ENCODE measurements at places on chromosomes 7 and 10. TPM values are rescaled to one million over a fixed set of nuclear protein-coding genes. Genes with fewer than 3 reads are reported as not detected.

The HHEX gene
- total RNA-seq, result 4.4 TPM

The AMPH gene
- 3.9 TPM for total RNA-seq

GRCh38 chr7:110988890-110989501, 101.9 kb upstream of the LRRN3 start:
- peak; percentile 6 for DNase-seq

DNA sequence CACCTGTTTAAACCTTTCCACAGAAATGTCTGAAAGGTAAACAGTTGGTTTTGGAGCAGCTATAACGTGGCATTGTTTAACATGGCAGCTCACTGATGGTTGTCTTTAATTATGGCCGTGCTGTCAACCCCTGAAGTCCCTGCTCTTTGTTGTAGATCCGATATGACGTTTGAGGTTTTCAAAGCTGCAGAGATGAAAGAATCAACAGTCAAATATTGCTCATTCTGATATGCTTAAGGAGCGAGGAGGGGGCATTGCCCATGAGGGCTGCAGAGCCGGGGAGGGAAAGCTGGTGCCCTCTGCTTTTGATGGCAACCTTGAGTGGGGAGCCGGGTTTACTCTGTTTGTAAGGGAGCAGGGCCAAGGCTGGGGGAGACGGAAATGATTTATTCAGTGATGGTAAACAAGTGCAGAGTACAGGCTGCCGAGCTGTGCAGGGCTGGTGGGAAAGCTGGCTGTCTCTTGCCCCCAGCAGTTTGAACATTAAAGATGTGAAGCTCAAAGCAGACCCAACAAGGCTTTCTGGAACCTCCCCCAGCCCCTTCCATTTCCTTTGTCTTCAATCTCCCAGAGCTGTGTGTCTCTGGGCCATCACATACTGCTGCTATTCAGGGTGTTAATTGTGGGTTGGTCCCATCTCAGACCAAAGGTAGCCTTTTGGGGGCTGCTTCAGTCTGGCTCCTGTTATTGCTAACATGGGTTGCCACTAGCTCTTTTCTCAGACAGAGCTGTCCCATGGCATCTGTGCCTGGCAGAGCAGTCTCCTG, 345.5 kb downstream of the LRMDA start:
- no peak for DNase-seq

The VWA2 gene
- total RNA-seq, result not detected

- DNase-seq, result peak; percentile 93
Observed at GRCh38 chr10:79178614-79179163, 109.9 kb downstream of the ZMIZ1 start.

- no peak for DNase-seq
Observed at GRCh38 chr7:138125119-138125518, 48.9 kb downstream of the AKR1D1 start.

GRCh38 chr10:59995862-59996261, 89.5 kb upstream of the CCDC6 start:
- DNase-seq, result no peak

The LIPN gene
- not detected for total RNA-seq

The SORBS1 gene
- 0.18 TPM for total RNA-seq

The C10orf53 gene
- total RNA-seq, result not detected

The TMEM176A gene
- not detected for total RNA-seq

The EBF3 gene
- total RNA-seq, result 0.36 TPM

GRCh38 chr10:29828956-29829355, 194.2 kb upstream of the SVIL start:
- no peak for DNase-seq

The FRMPD2 gene
- total RNA-seq, result not detected

DNA sequence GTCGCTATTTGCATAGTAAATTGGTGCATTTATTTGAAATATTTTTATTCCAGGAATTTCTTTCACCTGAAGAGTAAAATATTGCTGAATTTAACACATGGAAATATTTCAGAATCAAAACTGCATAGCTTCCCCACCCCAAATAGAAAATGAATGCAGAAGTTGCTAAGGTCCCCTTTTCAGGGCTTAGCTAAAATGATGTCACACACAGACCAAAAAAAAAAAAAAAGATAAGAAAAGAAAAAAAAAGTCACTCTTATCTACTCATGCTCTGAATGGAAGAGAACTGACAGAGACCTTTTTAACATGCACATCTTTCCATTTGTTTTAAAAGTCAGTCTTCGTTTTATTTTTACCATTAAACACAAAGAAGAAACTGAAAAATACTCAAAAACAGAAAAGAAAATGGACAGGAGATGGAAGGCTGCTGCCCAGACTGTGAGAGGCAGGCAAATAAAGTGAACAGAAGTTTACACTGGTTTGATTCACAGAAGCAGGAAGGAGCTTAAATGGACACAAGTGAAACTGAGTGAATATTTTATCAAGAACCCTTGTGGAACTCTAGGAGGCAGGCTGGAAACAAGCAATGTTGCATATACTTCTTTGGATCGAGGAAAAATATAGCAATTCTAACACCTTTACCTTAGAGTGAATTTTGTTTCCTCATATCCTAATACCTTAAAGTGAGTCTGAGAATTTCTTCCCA, 32.0 kb downstream of the PSMC2 start:
- no peak for DNase-seq

DNA sequence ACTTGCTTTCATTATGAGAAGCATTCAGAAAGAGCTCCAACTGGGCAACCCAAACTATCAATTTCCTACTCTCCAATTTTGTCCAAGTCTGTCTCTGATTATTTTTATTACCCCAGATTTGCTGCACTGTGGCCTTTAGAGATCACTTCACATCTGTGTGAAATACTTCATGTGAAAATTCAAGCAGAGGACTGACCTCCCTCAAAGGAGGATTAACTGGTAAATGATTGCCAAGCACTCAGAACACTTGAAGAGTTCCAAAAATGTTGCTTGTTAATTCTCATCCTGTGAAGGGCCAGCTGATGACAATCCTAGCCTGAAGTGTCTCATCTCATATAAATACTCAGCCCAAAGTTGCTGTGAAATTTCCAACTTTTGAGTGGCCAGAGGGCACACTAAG, 182.8 kb upstream of the DGKB start:
- DNase-seq, result no peak

DNA sequence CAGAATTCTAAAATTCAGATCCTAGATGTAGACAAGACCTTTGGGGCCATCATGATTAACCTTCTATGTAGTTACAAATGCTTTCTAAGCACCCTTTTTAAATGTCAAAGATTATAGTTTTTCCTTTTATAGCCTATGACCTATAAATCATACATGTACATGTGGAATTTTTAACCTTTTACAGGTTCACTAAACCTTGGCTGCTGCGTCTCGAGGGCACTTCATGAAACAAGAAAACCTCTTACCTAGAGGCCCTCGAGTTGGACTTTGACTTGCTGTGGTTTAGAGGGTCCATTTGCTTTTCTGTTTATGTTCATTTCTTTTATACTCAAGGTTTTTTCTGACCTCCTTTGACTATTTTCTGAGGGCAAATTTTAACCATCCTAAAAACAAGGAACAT, 302.2 kb downstream of the CSTF2T start:
- no peak for DNase-seq

The DNAJB12 gene
- total RNA-seq, result 18.3 TPM

GRCh38 chr7:52863652-52864051, 171.8 kb upstream of the POM121L12 start:
- DNase-seq, result no peak

The CNPY1 gene
- total RNA-seq, result not detected

- DNase-seq, result peak; percentile 94
Observed at GRCh38 chr7:141158561-141158960, 84.7 kb downstream of the TMEM178B start.

GRCh38 chr10:128902031-128902710, 564.9 kb upstream of the MGMT start:
- no peak for DNase-seq

DNA sequence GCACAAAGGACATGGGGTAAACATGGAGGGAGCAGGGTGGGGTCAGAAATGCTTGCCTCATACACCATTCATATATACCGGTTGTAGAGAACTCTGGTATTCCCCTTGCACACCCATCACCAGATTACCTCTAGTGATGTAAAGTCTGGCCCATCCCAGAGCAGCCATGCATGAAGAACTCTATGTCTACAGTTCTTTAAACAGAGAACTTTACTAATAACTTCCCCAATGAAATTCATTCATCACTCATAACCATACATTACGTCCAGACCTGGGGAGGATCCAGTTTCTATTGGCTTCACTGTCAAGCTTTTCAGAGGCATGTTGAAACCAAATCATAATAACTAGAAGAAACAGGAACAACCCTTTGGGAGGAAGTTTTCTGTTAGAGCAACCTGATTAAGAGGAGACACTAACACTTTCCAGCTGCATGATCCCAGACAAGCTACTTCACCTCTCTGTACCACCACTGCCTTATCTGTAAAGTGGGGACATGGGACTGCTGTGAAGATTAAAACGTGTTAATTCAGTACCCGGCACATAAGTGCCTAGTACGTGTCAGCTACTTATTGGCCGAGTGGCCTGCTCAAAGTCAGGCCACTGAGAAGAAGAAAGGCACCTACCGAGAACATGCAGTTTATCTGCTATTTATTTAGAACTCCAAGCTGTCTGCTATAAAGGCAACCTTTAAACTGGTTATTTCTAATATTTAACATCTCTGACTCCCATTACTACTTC, 59.7 kb downstream of the IGF2BP3 start:
- no peak for DNase-seq

DNA sequence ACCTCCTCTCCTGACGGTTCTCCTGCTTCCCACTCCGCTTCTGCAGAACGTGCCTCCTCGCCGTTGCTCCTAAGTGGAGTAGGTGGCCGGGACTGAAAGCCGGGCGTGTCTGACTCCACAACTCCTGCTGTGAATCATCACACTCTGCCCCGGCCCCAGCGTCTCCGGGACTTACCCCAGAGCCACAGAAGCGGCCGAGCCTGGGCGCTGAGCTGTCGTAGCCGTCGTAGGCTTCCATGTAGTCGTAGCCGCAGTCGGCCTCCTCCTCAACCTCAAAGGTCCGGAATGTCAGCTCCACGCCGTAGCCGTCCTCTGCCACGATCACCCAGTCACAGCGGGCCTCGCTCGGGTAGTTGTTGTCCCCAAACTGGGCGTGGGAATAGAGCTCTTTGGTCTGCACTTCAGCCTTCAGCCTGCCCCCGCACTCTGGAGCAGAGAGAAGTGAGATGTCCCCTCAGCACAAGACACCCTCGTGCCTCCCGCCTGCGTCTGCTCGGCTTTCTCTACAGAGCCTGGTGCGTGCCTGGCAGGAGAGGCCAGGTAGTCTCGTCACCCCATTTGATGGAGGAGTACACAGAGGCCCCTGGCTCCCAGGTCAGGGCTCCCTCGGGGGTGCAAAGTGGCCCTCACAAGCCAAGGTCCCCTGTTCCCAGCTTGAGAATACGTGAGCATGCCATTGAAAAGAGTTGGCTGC, 11.2 kb upstream of the OPALIN start:
- no peak for DNase-seq

The CHST15 gene
- total RNA-seq, result 0.18 TPM

- no peak for DNase-seq
Observed at GRCh38 chr10:125190946-125191345, 30.6 kb upstream of the CTBP2 start.

DNA sequence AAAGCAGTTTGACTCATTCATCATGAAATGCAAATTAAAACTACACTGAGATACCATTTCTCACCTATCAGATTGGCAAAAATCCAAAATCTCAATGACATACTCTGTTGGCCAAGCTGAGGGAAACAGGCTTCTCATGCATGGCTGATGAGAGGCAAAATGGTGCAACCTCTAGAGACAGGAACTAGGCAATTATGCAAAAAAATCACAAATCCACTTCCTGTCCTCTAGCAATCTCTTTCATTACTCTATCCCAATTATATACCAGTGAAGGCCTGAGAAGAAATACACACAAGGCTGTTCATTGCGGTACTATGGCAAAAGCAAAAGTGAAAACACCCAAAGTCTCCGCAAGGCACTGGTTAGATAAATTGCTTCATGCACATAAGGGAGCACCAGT, 25.9 kb upstream of the PTPRN2 start:
- DNase-seq, result no peak

DNA sequence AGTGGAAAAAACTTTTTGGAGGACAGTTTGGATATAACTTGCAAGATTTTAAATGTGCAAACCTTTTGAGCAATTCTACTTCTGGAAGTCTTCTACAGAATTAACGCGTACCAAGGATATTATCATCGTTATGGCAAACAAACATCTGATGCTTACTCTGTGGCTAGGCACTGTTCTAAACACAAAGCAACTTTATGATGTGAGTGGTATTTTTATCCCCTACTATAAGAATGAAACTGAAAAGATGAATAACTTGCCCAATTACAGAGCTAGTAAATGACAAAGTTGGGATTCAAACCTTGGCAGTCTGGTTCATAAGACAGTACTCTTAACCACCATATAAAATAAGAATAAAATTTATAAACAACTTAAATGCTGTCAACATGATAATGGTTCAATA, 15.8 kb downstream of the ASZ1 start:
- no peak for DNase-seq

DNA sequence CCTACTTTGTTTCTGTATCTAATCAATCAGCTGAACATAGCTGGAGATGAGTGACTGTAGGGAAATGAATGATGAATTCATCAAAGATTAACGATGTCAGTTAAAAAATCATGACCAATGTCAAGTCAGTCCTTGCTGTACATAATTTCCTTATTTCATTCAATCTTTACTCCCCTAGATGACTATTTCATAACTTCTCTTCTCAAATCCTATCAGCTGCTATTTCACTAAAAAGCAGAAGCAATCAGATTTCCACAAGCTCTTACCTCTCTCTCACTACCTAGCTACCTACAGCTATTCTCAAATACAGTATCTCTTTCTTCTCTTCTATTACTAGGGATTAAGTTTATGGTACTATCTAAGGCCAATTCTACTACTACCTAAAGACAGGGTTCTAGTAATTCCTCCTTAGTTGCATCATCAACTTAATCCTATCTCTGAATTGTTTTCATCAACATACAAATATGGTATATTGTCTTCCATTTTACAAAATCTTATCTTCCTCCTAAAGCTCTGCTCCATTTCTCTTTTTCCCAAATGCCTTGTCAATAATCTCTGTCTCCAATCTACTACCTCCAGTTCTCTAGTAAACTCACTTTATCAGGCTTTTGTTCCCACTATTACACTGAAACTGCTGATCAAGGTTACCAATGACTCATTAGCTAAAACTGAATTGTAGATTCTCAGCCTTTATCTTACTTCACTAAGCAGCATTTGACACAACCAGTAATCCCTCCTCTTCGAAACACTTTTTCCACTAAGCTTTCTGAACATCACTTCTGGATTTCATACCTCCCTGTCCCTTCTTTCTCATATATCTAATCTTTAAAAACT, 28.4 kb downstream of the JMJD1C start:
- peak; percentile 43 for DNase-seq

The COL1A2 gene
- 1,211 TPM for total RNA-seq

DNA sequence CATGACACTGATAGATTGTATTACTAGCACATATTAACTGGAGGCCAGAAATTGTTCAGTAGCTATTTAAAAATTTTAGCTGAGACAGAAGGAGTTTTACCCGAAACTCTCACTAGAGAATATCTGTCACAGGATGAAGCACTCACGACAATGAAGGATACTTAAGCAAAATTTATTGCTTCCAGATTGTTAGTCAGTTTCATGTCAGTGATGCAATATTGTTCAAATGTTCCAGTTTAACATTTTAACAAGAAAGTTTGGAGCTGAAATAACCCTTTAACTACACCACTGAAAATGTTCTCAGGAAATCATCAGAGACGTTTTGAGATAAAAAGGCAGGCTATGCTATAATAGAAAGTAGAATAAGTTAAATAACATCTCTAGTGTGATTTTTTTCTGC, 15.0 kb upstream of the CADPS2 start:
- DNase-seq, result no peak
